ENCODE measurements at places on chromosomes 2 and 18.

- DNase-seq = no peak
Observed at GRCh38 chr2:205857520-205858237, 175.4 kb downstream of the NRP2 start.

DNA sequence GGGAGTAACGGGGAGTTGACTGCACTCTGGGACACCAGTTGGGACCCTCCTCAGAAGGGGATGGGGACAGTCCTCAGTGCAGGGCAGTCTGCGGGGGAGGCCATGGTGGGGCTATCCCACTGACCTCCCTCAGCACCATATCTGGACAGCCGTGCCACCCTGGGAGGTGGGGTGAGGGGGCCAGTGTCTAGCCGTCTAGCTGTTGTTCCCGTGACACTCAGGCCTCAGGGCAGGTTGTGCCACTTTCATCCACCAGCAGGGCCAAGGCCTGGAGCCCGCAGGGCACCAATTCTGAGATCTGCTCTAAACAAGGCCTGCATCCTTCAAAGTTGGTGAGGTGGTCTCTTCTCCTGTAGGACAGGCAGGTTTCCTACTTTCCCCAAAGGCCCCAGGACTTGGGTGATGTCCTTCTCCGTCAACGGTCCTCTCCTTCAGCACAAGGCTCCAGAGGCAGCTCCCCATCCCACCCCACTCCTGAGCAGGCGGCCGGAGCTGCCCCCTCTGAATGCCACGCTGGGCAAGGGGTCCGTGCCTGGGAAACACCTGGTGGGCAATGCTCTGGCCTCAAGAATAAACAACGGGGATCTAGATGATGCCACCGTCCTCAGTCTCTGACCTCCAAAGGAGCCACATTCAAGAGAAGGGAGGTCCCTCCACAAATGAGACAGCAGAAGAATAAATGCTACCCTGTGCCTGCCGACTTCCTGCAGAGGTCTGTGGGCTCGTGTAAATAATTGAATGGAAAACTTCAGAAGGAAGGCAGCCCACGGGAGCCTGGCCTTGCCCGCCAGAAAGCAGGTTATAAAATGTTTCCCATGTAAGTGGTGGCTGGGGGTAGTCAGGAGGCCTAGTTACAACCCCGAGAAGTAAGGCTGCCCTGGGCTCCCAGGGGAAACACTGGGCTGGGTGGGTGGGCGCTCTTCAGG lies 42.8 kb upstream of the PTMA start:
- DNase-seq = no peak

DNA sequence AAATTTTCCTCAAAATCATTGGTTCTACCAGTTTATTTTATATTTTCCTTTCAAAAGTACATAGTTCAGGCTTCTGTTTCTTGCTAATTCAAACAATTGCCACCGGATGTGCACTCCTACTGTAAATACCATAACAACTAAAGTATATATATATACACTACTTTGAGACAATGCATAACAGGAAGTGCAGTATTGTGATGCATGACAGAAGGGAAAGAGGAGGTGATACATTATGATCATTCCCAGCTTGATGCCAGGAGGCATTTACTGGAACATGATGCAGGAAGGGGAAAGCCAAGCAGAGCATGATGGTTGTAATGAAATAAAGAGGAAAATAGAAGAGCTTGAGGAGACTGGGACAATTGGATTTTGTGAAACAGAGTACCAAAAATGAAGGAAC lies 215.2 kb upstream of the NT5C1B start:
- DNase-seq = no peak

DNA sequence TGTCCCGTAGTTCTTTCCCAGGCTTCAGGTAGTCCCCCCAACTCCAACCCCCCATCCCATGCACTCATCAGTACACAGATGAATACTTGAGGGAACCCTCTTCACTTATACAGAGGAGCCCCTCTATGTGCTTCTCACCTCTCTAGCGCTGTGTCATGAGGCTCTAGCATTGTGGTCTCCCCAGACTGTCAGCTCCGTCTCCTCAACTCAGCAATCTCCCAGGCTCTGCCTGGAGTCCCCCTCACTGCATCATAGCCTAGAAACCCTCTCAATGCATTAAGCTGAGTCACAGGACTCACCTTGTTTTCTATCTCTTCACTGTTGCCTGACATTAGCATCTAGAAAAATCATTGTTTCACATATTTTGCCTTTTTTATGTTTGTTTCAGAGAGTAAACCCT lies 20.2 kb upstream of the PRKCE start:
- DNase-seq = no peak

DNA sequence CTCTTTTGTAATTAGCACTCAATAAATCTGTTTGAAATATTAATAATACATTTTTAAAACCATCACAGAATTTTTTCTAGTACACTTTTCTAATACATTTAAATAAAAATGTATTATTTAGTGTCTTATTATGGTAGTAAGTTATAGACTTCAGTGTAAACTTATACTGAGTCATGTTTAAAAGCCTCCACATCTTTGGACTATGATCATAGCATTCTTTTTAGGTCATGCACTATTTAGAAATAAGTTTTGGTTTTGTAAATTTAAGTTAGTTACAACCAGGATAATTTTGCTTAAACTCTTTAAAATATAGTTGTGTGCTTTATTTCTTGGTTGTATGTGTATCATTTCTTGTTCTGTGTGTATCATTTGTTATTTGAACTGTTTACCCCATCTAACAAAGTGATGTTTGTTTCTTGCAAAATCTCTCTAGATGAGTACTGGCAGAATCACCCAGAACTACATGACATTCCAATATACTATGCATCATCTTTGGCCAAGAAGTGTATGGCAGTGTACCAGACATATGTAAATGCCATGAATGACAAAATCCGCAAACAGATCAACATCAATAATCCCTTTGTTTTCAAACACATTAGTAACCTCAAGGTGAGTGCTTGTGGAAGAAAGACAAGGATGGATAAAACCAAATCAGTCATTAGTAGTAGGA lies 16.7 kb downstream of the CPSF3 start:
- no peak for DNase-seq

GRCh38 chr2:20677301-20678085 lies 10.5 kb downstream of the GDF7 start:
- no peak for DNase-seq

DNA sequence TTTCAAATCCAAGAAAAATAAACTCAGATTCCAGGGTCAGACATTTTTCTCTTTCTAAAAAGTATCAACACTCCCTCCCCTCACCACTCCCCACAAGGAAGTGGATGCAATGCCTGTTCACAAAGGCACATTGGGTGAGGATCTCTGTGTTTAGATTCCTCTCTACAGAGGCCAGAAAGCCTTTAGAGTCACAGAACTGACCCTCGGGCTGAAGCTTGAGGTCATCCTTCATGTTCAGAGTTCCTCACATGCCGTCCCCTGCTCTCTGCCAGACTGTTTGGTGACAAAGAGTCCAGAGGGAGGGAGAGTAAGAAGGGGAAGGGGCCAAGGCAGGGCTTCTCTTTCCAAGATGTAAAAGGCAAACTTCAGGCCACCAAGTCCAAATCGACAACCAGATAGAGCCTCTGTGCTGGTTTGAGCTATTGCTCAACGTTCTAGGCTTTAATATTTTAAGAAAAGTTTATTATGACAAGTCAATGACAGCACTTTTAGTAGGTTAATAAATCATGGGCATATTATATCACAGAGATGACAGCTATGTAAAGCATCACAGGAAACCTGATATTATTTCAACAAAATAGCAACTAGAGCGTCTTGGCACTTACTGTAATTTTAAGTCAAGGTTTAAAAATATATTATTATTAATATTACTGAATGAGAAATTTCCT lies 269.4 kb downstream of the ETAA1 start:
- no peak for DNase-seq

DNA sequence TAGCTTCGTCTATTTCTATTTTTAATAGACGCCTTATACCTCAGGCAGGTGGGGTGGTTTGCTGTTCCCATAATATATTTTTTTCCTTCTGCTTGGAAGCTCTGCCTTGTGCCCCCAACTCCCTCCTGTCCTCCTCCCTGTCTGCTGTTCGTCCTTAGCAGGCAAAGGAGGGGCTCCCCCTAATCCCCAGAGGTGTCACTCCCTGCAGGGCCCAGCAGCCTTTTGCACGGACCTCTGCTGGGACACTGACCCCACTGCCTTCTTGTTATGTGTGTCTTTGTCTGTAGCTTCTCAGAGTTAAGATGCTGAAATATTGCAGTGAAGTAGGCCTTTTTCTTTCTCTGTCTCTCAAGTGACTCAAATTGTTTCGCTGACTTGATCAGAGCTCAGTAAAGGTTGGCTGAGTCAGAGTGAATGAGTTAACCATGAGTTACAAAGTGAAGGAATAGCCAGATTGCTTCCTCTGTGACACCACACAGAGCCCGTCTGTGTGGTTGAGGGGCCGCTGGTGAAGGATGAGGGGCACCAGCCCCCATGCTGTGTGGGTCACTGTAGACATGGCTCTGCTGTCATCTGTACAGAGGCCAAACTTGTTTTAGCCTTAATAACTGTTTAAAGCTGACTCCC lies 47.7 kb downstream of the PRKCE start:
- DNase-seq = no peak

DNA sequence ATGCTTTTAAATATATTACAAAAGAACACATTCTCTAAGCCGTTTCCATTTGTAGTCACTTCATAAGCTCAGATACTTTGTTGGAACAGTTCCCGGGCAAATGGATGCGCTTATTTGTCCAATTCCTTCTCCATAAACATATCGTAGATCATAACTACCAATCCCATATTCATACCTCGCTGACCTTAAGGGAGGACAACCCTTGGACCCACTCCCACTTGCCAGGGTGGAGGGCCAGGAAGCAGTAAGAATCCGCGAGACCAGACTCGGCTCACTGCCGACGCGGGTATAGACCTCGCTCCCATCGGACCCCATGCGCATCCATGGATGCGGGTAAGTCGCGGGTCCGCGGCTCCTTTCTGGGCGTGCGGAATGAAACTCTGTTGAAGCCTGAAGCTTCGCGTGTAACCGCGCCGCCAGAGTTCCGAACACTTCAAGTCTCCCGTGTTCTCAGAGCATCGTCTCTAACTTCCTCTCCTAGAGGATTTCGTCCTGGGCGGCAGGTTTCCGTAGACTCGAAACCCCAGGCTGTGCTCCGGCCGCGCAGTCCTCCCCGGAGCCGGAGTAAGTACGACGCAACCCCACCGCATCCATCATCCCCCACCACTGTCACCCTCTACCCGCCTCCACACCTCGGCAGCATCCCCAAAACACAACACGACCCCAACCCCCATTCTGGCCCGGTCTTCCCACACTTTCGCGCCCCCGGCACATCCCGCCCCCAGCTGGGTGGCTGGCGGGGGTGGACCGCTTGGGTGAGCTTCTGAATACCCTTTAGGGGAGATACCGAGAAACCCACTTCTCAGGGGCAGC lies 1.1 kb downstream of the DSC3 start:
- DNase-seq = no peak

DNA sequence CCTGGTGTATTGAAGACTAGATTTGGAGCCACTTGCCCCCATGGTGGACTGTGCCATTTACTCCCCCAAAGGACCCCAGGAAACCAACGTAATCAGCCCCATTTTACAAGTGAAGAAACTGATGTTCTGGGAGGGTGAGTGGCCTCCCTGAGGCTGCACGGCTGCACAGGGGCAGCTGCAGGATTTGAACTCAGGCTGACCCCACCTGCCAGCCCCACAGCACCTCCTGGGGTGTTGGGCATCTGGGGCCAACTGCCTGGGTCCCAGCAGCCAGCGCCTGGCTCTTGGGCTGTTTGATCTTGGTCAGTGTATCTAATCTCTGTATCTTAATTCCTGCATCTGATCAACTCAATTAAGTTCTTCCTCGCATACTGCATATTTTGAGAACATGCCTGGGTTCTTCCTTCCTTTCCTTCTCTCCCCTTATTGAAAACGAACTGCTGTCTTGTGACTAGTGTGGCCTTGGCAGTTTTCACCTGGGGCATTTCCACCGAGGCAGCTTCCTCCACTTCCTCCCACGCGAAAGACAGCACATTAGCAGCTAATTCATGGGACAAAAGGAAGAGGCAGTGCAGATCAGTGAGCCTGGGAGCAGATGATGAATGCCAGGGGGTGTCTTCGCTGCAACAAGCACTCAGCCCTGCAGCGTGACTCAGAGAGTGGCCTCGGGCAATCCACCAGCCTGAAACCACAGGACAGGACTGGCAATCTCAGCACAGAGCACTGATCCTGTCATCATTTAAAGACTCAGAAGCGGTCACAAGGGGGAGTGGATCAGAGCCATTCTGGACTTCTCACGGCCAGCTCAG lies 184.1 kb upstream of the RAB12 start:
- no peak for DNase-seq

DNA sequence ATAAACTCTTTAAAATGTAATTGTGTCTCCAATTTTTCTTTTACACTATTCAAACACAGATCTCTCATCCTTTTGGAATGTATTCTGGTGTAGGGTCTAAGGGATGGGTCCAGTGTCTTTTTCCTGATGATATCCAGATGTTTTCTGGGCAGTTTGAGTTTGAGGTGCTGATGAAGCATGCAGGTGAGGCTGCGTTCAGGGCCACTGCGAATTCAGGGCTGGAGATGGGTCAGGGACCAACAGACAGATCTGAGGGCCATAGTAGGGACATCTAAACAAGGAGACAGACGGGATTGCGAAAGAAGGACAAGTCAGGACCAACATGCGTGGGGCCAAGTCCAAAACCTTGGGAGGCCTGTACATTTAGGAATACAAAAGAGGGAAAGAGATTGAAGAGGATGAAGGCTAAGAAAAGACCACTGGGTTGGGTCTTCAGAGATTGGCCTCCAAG lies 70.2 kb downstream of the ACAA2 start:
- DNase-seq = no peak

DNA sequence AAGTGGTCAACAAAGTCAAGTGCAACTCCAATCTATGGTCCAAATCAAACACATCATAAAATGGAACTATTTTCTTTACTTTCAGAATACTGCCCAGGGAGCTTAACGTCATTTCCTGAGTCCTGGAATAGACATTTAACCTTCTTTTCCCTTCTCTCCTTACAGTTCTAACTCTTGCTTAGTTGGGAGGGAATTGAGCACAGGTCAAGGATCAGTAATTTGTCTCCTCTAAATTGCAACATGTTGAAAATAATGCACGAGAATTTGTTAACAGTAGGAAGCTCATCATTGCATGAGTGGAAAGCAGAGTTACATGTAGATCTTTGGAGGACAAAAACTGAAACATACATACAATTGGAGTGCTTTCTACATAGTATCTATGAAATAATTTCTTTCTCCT lies 87.7 kb downstream of the MEP1B start:
- no peak for DNase-seq

DNA sequence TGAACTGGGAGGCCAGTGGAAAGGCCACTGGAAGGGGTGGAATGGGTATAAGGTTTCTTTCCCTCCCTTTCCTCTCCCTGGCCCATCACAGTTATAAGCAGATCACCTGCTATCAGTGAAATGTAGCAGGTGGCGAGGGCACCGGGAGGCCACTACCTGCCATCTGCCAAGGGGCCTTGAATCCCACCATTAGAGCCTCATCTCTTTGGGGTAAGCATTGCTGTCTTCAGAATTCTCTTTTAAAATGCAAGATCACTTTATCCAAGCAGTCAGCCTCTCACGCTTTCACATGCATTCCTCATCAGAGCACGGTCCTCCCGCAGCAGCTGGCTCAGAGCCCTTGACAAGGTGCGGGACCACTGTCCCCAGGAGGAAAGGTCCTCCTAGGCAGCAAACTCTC lies 268.5 kb downstream of the CELF4 start:
- no peak for DNase-seq

- no peak for DNase-seq
Observed at GRCh38 chr2:190646780-190647522, 1.9 kb upstream of the NAB1 start.
